Activated T-helper 17 cell treated with anti-CD3 and anti-CD28 coated beads, Interleukin-2, amount 50 U/mL, for 72 hours (primary cell): ENCODE measurements at places on chromosomes 1 and 21.

DNA sequence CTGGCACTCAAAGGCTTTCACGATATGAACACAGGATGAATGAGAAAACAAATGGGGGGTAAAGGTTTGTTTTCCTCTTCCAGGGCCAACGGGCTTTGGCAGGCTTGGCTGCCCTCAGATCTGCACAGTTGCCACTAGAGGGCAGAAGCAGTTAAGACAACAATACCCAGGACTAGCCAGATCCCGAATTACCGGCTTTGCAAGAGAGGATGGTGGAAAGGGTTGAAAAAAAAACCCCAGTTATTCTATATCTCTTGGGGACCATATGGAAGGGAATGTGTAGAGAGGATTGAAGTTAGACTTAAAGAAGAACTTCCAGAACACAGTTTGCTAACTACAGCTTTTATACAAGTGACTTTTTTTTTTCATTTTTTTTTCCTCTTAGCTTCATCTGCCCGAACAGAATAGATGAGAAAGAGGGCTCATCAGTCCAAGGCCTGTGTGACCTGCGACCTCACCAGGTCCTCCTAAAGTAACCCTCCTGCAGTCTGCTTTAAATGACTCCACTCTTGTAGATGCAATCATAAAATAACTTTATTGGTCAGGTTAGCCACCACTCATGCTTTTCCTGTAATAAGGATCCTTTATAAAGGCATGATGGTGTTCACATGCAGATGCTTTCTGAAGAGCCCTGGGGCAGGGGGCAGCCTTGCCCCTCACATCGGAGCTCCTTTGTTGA lies 10.7 kb downstream of the FMOD start:
- peak; percentile 86 for ATAC-seq

DNA sequence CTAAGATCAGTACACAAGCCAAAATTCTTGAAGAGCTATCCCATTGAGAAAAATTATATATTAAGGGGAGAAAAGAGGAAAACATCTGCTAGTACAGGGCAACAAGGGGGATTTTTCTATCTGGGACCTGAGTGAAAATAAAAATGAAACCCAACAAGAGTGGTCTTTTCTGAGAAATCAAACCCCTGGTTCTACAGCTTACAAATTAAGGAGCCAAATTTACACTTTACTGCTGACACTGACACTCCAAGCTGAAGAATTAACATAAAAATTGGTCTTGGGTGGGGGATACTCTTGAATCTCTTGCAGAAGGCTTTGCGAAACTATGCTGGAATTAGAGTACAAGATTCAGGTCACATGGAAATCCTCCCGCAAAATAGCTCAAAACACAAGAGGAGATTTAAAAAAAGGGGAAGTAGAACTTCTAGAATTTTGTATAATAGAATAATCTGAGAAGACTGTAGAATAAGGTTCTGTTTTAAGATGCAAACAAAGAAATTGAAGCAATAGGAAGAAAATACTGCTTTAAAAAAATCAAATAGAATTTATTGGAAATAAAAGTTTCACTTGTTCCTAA lies 32.1 kb upstream of the HSPA13 start:
- ATAC-seq, result no peak

DNA sequence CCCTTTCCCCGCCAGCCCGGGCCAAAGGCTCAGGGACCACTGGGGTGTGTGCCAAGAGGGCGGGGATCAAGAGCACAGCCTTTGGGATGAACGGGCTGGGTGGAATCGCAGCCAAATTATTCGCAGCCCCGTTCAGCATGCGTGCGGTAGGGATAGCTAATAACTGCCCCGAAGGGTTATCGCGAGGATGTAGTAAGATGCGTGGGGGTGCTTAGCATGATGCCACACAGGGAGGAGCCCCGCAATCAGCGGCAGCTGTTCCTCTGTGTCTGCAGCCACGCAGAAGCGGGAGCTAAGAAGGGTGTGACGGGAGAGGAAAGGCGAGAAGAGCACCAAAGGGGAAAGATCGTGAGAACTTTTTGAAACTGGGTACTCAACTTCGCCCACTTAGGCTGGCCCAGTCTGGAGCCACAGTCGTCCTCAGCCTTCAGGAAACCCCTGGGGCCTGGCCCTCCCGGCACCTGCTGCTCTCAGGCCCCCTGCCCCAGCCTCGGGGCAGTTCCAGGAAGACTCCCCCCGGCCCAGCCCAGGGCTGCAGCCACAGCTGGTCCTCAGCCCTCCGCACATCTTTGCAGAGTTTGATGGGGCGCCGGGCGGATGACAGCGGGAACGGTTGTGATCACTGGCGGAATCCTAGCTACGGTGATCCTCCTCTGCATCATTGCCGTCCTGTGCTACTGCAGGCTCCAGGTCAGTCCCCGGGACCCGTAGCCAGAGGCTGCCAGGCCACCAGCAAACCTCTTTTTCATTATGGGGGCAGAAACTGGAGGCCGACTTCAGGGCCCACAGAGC lies 64.9 kb downstream of the TOR1AIP2 start:
- ATAC-seq, result no peak

DNA sequence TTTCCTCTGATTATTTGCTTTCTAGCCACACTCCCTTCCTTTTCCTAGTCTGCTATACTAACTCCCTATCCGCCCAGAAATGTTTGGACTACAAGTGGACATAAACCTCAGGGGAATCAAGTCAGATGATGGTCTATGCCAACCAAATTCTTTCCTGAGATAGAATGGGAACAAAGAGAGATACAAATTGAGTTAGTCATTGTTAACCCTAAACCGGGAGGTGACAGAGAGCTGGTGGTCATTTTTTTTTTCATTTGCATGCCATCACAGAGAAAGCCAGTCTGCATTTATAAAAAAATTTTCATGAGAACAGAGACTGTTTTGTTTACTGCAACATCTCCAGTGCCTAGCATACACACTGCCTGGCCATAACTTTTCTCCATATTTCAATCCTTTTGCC lies 35.0 kb downstream of the MYSM1 start:
- no peak for ATAC-seq
